Skeletal muscle cell (primary cell): ENCODE measurements at places on chromosomes 4 and X.

- no peak for DNase-seq
Observed at GRCh38 chr4:54764476-54764875, 106.7 kb downstream of the KIT start.

DNA sequence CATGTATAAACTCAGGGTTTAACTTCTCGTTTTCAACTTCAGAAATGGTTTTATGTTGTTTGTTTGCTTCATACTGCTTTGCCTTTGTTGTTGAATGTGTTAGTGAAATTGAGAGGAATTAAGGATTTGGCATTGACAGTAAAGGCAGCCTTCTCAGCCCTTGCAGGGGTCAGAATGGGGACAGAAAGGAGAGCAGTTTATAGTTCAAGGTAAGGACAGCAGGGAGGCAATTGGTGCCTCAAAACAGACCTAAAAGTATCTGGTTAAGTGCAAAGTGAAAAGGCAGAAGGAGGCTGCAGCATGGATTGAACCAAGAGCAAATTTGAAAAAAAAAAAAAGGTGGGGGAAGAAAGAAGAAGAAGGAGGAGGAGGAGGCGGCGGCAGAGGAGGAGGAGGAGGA lies 835.0 kb upstream of the ADGRL3 start:
- DNase-seq, result no peak

DNA sequence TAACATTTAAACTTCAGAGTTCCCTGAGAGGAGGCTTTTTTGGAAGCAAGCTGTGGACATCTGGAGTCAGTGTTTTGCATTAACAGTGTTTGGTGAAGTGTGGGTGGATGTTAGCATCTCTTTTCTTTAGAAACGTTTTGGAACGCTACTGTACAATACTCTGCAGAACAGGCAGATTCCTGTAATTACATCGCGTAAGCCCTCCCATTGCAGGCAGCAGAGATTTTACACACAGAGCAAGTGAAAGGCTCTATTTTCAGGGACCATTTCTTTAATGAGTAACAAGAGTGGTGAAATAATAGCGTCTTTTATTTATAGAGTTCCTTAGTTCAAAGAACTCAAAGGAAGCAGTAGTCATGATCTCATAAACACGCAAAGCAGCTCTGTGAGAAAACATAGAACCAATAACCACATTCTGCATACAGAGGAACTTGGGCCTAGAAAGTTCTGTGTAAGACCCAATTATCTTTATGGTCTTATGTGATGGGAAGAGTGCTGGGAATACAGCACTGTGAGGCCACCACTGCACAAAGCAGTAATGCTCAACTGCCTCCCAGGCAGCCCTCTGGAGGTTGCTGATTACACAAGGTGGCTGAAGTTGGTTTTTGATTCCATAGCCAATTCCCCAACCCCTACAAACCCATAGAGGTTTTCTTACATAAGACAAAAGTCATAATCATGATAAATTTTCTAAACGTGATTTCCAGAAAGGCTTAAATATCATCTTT lies 298.7 kb upstream of the EPHA5 start:
- DNase-seq, result no peak

DNA sequence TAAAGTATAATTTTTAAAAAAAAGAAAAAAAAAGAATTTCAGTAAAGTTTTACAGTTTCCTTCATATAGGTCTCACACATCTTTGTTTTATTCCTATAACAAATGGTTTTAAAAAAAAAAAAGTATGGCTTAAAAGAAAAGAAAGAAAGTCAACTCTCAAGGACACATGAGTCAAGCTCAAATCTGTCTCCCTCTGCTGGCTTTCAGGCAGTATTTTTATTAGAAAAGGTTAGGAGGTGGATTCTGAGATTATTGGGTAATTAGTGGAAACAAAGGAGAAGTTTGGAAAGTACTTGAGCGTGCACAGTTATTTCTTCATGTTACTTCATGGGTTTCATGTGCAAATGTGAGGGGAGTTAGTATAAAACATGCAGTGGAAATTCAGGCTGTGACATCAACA lies 36.6 kb upstream of the BTC start:
- DNase-seq, result no peak

GRCh38 chr4:133151691-133152329 lies 2.7 kb downstream of the PCDH10 start:
- no peak for DNase-seq

DNA sequence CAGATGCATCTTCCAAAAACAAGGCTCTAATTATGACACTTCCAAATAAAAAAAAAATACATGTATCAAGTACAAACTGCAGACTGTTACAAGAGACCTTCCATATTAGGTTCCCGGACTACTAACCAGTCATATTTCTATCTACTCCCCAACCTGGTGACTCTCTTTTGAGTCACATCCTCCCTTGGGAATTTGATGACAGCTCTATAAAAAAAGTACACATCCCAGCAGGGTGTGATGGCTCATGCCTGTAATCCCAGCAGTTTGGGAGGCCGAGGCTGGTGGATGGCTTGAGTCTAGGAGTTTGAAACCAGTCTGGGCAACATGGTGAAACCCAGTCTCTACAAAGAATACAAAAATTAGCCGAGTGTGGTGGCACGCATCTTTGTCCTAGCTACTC lies 14.9 kb downstream of the RPGR start:
- peak; percentile 45 for DNase-seq

- DNase-seq, result no peak
Observed at GRCh38 chr4:180850318-180850940, 1392.8 kb upstream of the TENM3 start.

DNA sequence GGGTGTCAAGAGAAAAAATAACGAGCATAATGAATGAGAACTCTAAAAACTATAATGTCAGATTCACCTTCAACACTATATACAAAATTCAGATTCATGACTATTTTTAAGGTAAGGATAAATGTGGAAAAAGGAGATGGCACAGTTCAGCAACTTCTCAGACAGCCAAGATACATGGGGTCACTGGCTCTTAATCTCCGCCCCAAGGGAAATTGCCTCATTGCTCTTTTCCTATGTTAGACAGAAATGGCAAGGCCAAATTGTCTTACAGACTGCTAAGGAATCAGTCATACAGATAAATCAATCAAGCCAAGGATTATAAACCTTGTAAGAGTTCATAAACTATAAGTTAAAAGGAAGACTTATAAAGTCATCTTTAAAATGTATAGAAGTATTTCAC lies 183.4 kb downstream of the OPHN1 start:
- DNase-seq, result no peak

DNA sequence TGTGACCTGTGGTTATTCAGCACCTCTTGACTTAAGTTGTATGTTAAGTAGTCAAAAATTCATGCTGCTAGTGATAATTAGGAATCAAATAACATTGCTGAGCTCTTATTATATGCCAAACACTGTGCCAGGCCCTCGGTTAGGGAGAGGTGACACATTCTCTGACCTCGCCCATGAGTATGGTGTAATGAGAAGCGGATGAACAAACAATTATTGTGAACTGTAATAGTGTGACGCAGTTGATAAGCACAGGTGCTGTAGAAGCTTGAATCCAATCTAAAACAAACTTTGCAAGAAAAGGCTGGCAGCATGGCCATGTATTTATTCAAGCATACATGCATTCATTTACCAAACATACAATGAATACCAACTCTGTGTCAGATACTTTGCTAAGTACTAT lies 303.5 kb upstream of the HS3ST1 start:
- DNase-seq, result no peak

- DNase-seq, result no peak
Observed at GRCh38 chr4:126661194-126661593, 971.6 kb upstream of the INTU start.

DNA sequence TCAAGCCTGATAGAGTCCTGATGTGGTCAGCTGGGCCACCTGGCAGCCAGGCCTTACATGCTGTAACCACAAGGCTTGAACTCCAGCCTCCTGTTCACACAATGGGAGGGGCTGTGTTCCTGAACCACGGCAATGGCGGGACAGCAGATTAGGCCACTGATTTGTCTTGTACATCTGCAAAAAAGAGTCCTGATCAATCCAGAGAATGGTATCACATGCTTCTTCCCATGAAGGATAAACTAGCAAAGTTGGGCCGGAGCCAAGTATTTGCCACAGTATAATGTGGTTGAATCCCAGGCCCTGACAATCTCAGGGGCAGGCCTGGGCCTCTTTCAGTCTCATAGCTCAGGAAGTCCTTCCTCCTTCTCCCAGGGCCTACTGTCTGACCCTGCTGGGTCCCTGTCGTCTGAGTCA lies 2182.5 kb upstream of the AGA start:
- DNase-seq, result peak; percentile 69

GRCh38 chr4:148052448-148052847 lies 320.6 kb downstream of the ARHGAP10 start:
- no peak for DNase-seq

DNA sequence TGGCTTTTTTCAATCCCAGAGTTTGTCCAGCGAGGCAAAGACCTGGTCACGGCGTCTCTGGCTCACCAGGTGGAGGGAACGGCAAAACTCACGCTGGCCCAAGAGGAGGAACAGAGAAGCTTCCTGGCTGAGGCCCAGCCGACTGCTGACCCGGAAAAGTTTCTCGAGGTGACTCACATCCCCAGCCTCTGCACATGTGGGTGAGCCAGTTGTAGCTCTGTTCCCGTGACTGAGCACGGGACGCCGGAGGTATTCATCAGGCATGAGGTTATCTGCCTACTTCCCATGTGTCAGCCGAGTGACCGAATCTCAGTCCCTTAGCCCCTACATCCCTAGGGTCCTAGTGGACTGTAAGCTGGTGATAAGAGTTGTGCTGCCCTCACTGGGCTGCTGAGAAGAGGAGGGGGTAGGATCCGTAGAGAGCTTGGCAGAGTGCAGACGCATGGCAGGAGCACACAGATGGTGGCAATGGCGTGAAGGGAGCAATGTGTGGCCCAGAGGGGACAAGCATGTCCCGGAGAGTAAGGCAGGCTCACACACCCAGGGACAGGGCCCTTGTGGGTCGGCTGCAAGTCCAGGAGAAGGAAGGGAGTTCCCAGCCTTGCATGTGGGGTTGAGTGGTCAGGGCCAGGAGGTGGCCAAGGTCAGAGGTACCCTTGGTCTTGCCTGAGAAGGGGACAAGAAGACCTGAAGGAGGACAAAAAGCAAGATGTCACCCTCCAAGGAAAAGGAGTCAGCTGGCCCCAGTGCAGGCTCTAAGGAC lies 42.9 kb downstream of the EVC start:
- peak; percentile 69 for DNase-seq

GRCh38 chr4:79676705-79677104 lies 268.7 kb upstream of the GK2 start:
- DNase-seq, result no peak

DNA sequence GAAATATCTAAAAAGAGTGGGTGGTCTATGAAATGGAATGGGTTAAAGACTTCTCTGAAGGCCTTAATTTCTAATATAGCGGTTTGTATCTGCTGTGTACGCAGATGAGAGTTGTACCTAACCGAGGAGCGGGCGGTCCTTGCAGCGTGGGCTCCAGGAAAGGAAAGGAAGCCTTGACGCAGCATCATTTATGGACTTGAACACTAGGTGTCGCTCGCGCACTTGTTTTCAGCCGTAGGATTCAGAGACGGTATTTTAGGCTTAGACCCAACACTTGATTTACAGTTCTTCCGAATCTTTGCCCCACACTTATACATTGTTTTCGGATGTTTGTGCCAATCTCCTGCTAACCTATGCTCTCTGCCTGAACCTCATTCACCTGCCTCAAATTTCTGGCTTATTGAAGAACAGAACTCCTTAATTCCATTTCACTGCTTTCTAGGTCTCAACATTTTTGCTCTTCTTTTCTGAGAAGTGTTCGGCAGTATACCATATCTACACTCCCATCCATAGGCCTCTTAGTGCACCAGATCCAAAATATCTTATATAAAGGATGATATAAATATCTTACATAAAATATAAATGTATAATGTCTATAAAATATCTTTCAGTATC lies 48.9 kb upstream of the AADAT start:
- peak; percentile 32 for DNase-seq

GRCh38 chrX:124506066-124506465 lies 159.7 kb downstream of the SH2D1A start:
- no peak for DNase-seq

DNA sequence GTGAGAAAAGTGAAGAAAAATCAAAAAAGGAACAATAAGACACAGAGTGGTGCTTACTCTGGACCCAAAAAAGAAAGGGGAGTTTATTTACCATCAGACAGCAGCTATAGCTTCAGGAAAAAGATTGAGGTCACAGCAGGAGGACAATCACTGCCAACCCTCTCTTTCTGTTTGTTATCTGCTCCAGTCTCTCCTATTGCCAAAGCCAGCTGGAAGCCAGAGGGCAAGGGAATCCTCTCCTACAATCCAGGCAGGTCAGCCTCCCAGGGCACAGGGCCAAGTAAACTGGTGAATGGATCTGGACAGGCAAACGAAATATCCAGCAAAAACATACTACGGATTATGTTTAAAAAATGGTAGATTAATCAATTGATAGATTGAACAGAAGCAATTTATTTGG lies 306.9 kb upstream of the SLIT2 start:
- no peak for DNase-seq

DNA sequence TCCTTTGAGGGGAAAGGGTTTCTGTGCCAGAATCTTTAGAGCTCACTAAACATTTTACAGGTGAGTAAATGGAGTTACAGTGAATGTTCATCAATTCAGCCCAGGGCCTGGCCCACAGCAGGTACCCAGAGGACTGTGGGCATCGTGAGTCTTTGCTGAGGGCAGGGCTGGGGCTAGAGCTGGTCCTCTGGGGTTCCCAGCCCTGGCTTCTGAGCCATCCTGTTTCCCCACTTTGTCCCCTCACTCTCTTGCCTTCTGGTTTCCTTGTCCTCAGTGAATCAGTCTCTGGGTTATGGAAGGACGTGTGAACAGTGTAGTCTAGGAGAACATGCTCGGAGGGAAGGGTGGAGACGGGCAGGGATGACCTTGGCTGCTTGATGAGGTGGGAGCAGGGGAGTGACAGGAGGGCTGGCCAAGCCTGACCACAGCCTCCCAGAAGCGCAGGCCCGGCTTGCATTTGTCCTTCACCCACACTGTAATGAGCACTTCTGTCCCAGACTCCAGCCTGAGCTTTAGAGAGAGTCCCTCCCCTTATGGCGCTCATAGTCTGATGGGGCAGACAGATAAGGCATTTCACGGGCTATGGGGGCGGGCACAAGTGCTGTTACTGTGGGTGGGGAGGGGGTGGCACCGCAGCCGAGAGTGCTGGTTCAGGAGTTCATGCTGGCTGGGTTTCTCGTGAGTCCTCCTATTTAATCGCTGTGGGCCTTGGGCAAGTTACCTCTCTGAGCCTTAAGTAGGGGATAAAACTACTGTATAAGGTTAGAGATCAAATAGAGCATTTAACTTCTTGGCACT lies 17.3 kb downstream of the TBC1D14 start:
- no peak for DNase-seq

GRCh38 chr4:88967883-88968331 lies 89.1 kb downstream of the FAM13A start:
- DNase-seq, result no peak

GRCh38 chr4:23533859-23534258 lies 356.0 kb downstream of the PPARGC1A start:
- no peak for DNase-seq

DNA sequence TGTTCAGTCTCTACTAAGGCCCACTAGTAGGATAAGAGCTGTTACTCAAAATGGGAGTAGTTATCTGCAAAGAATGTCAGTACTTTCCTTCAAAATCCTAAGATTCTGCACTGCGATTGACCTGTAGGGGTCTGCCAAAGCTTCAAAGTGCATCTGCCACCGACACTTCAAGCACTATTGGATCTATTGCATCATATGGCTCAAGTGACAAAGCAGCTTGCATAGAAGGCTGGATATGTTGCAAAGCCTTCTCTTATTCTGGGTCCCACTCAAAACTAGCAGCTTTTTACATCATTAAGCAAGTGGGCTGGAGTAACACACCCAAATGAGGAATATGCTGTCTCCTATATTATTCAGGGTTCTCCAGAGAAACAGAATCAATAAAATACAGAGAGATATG lies 115.4 kb upstream of the EMCN start:
- no peak for DNase-seq
